Activated CD4-positive, alpha-beta T cell treated with anti-CD3 and anti-CD28 coated beads for 24 hours (primary cell): ENCODE measurements at places on chromosomes 5 and 9.

GRCh38 chr5:142132916-142133315 lies 24.3 kb downstream of the NDFIP1 start:
- DNase-seq, result no peak

- DNase-seq, result no peak
Observed at GRCh38 chr5:27241564-27242257, 203.3 kb upstream of the CDH9 start.

GRCh38 chr9:107994648-107995047 lies 505.1 kb upstream of the KLF4 start:
- no peak for DNase-seq

- DNase-seq, result no peak
Observed at GRCh38 chr5:6877986-6878828, 165.0 kb downstream of the TENT4A start.

DNA sequence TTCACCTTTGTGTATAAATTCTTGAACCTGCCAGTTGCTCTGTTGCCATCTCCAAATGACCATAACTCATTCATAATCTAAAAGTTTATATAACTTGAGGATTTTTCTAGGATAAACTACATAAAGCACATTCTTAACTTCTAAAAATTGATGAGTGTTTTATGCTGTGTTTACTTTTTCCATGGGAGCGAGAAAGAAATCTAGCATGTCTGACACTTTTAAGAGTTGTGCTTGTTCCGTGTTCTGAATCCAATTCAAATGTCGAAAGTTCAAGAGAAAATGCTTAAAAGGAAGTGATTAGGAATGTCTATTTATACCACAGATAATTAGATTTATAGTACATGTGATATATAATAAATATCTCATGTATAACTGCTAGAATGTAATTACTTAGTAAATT lies 154.4 kb downstream of the DEPDC1B start:
- no peak for DNase-seq

DNA sequence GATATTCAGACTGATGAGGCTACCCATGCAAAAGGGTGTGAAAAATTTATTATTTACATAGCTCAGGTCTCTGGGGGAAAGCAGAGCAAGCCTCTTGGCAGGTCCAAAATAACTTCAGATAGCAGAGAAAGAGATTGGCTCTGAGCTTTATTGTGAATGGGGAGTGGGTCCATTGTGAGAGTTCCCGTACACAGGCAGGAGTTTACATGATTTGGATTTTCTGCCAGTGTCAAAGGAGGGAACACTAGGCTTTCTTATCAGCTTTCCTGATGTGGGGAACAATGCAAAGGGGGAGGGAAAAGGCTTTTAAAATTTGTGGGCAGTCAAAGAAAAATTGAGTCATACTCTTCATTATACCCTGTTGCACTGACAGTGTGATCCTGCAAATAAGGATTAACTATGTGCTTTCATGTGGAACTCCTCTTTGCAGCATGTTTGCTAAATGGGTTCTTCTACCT lies 615.0 kb upstream of the RIOK2 start:
- DNase-seq, result no peak

DNA sequence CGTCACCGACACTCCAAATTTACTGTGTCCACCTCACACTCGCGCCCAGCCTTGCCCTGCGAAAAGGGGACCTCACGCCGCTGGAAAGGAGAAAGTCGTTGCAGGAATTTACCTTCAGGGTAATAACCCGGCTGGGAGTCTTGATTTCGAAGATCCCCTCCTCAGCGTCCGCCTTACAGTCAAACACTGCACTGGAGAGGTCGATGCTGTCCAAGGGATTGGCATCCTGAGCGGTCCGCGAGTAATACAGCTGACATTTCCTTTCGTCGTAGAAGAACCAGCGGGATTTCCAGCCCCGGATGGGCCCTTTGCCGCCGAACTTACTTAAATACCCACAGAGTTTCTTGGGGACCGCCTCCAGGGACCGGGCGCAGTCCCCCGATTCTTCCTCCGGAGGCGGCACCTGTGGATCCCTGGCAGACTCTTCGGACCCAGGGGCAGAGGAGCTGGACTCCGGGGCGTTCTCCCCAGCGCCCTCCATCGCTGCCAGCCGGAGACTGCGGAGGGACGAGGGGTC lies 330 bp downstream of the TBC1D2 start:
- DNase-seq, result no peak

- DNase-seq, result no peak
Observed at GRCh38 chr5:178535299-178536175, 54.7 kb downstream of the COL23A1 start.

- DNase-seq, result no peak
Observed at GRCh38 chr5:168218746-168219145, 72.7 kb upstream of the WWC1 start.

GRCh38 chr5:56402266-56403220 lies 169.4 kb upstream of the ANKRD55 start:
- no peak for DNase-seq

DNA sequence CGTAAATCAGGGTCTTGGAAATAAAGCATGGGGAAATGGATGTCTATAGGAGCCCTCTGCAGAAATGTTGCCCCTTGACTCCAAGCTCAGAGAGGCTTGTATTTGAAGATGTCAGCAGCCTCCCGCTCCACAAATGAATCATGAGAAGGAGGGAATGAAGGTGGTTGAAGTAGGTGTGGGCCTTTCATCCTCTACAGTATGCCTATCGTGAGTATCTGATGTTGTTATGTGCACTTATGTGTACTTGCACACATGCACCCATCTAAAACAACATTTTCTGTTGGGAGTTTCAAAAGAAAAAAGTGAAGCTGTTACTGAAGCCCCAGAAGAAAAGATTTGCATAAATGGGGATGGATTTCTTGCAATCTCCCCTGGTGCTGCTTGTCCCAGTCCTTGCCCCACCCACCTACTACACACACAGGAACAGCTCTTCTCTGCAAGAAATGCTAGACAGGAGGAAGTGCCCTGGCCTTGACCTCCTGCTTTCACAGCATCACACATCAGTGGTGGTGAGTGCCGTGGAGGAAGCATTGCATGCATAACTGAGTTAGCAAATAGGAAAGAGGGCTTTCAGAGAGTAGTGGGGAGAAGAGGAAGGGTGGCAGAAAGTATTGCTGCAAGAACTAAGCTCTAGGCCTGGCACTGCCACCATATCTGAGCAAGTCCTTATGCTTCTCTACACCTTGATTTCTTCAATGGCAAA lies 156.1 kb downstream of the SNX18 start:
- no peak for DNase-seq

DNA sequence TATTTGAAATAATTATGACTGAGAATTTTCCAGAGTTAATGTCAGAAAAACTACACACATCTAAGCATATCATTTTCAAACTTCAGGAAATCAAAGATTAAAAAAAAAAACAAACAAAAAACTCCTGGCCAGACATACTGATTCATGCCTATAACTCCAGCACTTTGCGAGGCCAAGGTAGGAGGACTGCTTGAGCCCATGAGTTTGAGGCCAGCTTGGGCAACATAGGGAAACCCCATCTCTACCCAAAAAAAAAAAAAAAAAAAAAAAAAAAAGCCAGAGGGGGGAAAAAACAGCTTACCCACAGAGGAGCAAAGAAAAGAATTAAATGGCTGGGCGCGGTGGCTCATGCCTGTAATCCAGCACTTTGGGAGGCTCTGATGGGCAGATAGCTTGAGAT lies 22.4 kb downstream of the EFCAB9 start:
- DNase-seq, result no peak

DNA sequence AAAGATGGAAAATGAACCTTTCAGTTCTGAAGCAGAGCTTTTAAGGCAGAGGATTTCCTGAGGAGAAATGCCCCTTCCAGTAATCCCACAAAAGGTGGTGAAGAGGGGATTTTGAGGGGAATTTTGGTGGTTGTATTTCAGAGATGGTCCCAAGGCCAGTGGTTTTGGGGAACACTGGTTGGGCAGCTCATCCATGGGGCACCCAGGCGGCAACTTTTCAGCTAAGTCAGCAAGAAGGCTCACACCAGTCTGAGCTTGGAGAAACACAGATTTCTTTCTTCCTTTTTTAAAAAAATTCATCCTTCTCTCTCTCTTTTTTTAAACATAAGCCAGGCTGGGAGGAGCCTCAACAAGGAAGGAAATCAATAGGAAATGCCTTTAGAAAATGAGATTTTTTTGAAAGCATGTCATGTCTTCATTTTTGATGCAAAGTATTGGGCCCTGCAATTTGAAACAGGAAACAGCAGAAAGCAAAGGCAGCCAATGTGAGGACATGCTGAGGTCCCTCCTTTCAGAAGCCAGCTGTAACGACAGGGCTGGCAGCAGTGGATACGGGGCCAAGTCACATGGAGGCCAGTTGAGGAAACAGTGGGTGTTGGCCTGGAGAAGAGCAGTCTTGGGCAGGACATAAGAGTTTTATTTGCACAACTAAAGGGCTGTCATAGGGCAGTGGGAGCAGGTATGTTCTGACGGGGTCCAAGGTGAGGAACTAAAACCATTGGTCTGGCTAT lies 155.3 kb upstream of the KLF4 start:
- no peak for DNase-seq

DNA sequence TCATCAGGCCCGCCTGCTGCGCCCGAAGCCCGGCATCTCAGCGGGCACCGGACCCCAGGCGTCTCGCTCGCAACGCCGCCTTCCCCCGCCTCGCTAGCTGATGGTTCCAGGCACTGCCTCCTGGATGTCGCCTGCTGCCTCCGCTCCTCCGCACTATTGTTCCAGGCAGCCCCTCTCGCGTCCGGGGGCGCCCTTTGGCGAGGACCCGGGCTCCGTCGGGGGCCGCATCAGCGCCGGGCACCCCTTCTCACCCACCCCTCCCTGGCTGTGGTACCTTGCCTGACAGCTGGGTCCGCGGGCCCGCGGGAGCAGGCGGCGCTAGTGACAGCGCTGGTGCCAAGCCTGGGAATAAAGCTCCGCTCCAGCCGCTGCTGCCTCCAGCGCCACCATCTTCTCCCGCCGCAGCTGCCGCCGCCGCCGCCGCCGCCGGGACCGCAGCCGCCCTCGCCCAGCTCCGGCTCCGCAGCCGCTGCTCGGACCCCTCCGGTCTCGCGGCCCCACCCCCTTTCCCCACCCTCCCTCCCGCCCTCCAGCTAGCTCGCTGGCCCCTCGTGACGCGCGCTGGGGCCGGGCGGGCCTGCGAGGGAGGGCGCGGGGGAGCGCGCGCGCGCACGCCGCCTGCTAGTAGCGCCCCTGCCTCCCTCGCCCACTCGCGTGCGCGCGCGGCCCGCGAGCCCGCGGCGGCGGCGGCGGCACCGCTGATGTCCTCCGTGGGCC lies at the start of gene APBA1:
Gene APBA1, minus strand, starts transcription at position 493 of the 717 bp plus-strand sequence.
- DNase-seq, result peak; percentile 25

DNA sequence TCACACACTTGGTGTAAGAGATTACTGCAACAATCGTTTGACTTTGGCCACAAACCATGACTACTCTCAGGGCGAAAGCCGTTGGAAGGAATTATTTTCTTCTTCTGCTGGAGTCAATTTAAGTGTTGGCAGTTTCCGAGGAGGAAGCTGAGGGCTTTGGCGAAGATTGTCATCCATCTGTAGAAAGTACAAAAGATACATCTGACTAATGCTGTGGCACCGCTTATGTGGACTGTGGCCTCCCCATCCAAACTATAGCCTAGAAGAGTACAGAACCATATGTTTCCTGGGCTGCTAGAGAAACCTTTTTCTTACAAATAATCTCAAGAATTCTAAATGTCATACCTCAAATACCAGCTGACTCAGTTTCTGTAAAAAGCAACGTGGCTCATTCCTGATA lies 7.4 kb downstream of the MTX3 start:
- DNase-seq, result no peak

GRCh38 chr5:1521671-1522600 lies 1.8 kb downstream of the LPCAT1 start:
- no peak for DNase-seq

- no peak for DNase-seq
Observed at GRCh38 chr9:105286098-105286497, 41.6 kb downstream of the SLC44A1 start.

DNA sequence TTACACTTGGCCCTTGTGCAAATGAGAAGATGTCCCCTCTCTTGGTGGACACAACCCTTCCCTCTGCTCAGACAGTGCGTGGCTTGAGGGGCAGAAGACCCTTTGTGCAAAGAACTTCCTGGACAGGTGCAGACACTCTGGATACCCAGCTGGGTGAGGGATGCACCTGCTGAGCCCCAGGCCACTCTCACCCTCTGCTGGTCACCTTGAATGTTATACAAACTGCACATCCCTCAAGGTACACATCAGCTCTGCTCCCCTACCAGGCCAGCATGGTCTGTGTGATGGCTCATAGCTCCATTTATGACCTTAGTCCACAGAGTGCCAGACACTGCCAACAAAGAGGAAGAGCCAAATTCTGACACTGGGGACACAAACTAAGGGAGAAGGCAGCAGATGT lies 3.1 kb upstream of the DIRAS2 start:
- DNase-seq, result no peak

GRCh38 chr5:102625468-102625867 lies 126.7 kb upstream of the SLCO6A1 start:
- no peak for DNase-seq

DNA sequence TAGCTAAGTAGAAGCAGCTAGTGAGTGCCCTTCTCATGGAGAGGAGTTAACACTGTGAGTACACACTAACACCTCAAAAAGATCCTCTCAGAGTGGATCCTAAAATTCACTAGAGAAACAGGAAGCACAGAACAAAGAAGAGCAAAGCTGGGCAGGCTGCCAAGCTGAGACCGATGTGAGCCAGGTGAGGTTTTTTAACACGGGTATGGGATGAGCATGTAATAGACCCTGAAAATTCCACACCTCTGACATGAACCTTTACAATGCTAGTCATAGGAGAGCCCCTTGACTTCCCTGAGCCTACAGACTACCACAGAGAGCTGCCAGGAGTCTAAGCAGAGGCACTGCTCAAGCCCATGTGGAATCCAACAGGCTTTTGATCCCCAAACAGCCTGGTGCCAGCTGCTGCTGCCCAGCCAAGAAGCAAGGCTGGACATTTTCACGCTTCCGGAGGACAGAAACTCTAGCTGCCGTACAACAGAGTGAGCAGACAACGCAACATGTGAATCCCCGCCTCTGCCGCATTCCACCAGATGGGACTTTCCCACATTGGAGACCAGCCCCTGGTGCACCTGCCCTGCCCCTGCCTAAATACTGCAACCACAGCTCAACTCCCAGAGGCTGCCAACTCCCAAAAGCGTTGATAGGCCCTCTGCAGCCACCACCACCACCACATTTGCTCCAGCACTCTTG lies 280.8 kb downstream of the CDH10 start:
- DNase-seq, result no peak

DNA sequence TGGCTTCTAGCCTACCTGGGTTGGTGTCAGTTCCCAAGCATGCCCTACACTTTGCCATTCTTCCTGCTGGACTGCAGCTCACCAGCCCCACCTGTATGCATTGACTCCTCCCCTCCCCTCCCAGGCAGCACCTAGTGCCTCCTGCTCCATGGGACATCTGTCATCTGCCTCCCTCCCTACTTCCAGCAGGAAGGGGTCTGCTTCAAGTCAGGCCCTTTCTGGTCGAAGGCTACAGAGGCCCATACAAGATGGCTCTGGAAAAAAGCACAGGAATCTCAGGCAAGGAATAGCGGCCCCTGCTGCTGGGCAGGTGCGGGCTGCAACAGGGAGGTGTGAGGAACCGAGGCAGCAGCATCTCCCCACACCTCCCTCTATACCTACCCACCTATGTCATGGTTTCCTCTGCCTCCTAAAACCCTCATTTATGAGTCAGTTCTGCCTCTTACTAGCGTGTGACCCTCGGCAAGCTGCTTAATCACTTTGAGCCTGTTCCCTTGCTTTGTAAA lies 19.7 kb downstream of the WWC1 start:
- DNase-seq, result no peak

- DNase-seq, result no peak
Observed at GRCh38 chr5:126965487-126965886, 64.9 kb downstream of the MARCHF3 start.

- DNase-seq, result no peak
Observed at GRCh38 chr9:122389799-122390481, 19.1 kb downstream of the PTGS1 start.

GRCh38 chr5:50889790-50890189 lies 223.4 kb downstream of the PARP8 start:
- DNase-seq, result no peak
